ENCODE measurements at places on chromosomes 11 and 22. TPM values are rescaled to one million over a fixed set of nuclear protein-coding genes. Genes with fewer than 3 reads are reported as not detected.

The PKDREJ gene
- not detected for total RNA-seq

The IL18 gene
- 37.9 TPM for total RNA-seq

The UBASH3B gene
- 5.1 TPM for total RNA-seq

The BTBD18 gene
- not detected for total RNA-seq

The CRYBB2 gene
- not detected for total RNA-seq

The FAM180B gene
- total RNA-seq = 3.3 TPM

The CRYBB3 gene
- total RNA-seq = not detected

The PGM2L1 gene
- 3.3 TPM for total RNA-seq

The OR52A1 gene
- not detected for total RNA-seq

The ACRV1 gene
- not detected for total RNA-seq

The SUSD2 gene
- 9.6 TPM for total RNA-seq

The CDC42BPG gene
- 0.21 TPM for total RNA-seq

The KREMEN1 gene
- total RNA-seq = 5.4 TPM

The OR52I2 gene
- not detected for total RNA-seq

The COX8A gene
- total RNA-seq = 337 TPM
